Cortex of kidney (tissue), 1 donor: ENCODE measurements at places on chromosomes 2 and 18.

GRCh38 chr2:135820003-135820618 lies 16.9 kb downstream of the LCT start:
- no peak for DNase-seq

- DNase-seq: no peak
Measured at GRCh38 chr18:44725300-44726058, 44.8 kb downstream of the SETBP1 start.

- DNase-seq: no peak
Measured at GRCh38 chr2:134774786-134775641, 56.2 kb upstream of the TMEM163 start.

GRCh38 chr2:10046931-10047330 lies 3.6 kb downstream of the KLF11 start:
- no peak for DNase-seq

DNA sequence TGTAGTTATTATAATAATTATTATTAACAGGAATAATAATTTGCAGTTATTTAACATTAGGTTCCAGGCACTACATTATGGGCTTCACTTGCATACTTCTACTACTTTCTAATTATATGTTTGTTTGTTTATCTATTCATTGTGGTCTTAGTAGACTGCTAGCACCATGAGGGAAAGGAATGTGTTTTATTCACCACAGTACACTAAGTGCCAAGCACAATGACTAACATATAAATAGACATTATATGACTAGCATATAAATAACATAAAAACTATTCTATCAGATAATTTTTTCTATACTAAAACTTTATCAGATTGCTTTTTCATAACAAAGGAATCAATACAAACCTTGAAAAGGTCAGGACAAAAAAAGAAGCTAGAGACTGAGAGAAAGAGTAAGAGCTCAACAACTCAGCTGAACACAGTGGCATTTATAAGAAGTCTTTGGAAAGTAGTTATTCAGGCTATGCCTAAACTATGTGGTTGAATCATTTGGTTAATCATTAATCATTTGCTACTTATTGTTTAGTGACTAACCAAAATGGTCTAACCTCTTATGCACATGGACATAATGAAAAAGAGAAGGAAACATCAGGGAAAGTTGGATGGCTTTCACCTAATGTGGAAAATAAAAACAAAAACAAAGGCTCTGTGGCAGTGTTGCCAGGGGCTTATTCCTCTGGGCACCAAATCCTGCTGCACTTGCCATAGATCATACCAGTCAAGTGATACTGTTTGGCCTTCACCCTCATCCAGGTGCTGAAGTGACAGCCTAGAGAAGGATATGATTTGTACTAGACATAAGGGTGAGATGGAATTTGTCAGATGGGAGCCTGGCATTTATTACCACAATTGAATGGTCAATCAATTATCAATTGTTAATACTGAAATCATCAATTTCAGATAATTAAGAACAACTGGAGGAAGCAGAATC lies 174.9 kb downstream of the ETAA1 start:
- no peak for DNase-seq

DNA sequence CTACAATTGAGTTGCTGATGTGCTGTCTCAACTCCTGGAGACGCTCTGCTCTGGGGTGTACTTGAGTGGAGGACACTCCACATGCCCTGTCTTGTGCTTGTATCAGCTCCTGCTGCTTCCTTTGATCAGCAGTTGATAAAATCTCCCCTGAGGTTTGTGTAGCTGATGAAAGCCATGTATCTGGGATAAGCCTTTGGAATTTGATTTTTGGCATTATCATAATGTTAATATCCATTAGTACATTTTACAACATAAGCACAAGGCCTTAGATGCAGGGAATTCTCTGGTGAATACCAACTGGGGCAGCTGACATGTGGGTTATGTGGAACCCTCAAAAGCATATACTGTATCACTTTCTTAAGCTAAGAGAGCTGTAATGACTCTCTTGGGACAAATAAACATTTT lies 222.7 kb upstream of the ITGA4 start:
- DNase-seq: no peak

DNA sequence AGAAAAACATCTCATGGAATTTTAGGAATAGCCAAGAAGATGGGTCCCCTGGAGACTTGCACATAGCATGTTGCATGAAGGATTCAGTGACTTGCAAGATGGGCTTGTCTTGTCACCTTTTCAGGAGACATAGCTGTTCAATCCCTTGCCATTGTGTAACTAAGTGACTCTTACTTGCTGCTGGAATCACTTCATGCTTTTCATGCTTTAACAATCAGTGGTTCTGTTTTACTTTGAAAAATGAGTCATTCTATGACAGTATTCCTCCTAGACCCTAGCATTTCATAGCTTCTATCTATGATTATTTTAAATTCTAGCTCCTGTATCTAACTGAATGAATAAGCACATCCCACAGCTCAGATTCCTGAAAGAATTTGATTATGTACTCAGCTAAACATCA lies 2.8 kb downstream of the KYNU start:
- DNase-seq: no peak

- no peak for DNase-seq
Measured at GRCh38 chr2:100105678-100106054, 36.7 kb downstream of the AFF3 start.

- no peak for DNase-seq
Measured at GRCh38 chr2:159617646-159618045, 1.3 kb upstream of the BAZ2B start.

DNA sequence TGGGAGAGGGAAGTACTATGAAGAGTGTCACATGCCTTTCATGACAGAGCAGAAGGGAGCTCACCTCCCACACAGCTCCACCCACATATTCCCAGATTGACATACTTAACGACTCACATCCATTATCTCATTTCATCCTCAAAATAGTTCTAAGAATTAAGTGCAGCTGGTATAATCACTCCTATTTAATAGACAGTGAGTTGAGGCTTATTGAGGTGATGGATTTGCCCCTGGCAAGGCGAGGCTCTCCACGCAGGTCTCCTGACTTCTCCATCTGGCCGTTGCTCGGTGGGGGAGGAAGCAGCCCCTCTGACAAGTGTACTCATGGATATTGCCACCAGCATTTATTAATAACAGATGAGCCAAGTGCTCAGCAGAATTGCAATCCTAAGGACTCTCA lies 81.4 kb downstream of the TGOLN2 start:
- DNase-seq: no peak

- DNase-seq: no peak
Measured at GRCh38 chr2:120924924-120925323, 189.3 kb downstream of the GLI2 start.

- no peak for DNase-seq
Measured at GRCh38 chr2:128777196-128778035, 458.7 kb upstream of the HS6ST1 start.

GRCh38 chr18:66632756-66633155 lies 28.9 kb upstream of the CDH19 start:
- no peak for DNase-seq

DNA sequence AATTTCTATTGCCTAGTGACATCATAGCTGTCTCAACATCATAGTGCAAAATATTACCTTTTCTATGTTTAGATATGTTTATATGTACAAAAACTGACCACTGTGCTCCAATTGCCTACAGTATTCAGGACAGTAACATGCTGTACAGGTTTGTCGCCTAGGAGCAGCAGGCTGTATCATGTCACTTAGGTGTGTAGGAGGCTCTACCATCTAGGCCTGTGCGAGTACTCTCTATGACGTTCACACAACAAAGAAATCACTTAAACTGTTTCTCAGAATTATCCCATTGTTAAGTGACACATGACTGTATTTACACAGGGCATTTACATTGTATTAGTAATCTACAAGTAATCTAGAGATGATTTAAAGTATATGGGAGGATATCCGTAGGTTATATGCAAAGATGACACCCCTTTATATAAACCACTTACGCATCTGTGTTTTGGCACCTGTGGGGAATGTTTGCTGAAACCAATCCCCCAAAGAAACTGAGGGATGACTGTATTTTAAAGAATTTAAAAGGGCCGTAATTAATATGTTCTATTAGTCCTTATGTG lies 24.7 kb downstream of the IL1R2 start:
- DNase-seq: no peak

DNA sequence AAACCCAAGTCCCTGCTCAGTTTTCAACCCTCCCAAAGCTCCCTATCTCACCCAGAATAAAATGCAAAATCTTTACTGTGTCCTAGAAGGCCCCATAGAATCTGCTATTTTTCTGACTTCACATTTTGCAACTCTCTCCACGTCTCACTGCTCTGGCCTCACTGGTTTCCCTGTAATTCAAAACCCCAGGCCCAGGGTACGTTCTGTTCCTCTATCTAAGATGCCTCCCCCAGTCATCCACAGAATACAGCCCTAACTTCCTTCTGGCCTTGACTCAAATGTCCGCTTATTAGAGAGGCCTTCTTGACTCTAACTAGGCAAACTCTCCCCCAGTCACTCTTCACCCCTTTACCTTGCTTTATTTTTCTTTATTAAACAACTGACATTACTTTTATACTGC lies 42.0 kb downstream of the FAM161A start:
- DNase-seq: no peak

DNA sequence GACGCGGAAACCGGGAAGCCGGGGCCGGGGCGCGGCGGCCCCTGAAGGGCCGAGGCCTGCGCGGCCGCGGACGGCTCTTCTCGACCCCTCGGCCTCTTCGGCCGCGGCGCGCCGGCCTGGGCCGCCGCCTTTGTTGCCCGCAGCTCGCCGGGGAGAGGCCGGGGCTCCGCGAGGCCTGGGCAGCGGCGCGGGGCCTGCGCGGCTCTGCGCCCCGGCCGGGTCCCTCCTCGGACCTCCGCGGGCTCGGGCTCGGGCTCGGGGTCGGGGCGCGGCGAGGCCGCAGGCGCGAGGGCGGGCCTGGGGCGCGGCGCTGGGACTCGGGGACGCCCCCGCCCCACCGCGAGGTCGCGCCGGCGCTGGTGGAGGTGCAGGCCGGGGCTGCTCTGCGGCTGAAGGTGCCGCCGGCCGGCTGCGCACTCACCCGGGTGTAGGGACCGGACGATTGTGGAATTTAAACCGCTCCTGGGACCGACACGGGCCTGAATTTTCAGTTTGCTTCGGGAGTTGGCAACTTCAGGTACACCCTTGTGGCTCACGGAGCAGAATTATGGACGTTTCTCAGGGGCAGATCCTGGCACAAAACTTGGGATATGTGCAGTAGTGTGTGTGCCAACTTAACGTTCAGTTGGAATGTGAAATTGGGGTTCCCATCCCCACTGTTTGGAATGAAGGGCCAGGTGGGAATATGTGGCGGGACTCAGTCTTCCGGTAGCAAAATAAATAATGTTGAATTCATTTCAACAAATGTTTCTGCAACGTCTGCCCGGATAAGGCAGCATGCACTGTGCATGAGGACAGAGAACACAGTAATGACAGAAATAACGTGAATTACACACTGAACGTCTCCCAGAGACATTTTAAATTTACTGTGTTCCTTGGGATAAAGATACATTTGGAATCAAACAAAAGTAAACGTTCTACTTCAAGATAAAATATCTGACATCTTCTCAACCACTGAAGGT lies 787 bp downstream of the SOCS6 start:
- no peak for DNase-seq

GRCh38 chr2:30213907-30214463 lies 17.3 kb upstream of the LBH start:
- DNase-seq: no peak

DNA sequence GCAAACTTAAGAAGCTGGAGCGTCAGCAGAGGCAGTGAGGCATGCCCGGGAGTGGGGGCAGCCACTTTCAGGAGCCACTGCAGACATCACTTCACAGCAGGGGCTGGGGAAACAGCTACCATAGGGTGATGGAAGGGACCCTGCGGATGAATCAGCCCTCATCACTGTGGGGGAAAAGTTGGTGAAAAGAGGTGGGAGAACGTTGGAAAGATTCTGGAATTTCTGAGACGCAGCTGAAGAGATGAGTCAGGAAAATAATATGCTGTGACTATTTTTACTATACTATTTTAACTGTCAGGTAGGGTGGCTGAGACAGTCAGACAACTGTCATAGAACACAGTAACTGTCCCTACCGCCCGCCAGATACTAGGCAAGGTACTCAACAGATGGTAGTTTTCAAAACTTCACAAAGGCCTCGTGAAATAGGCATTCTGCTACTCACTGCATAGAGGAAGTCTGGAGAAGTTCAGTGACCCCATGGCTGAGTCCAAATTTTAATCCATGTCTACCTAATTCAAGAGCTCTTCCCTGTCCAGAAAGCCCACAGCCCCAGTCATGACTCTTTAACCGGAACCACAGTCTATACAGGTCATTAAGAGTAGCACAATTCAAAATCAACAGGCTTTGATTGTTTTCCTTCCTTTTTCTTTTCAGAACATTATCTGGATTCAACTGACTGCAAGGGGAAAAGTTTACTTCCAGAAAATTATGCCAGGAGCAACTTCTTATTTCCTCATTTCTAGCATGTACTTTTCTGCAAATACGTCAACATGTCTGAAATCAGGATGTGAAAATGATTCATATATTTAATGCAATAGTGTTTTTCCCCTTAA lies 39.3 kb upstream of the EPB41L3 start:
- no peak for DNase-seq

GRCh38 chr2:8588831-8589191 lies 93.0 kb upstream of the ID2 start:
- no peak for DNase-seq

- DNase-seq: no peak
Measured at GRCh38 chr18:28208712-28209265, 31.9 kb upstream of the CDH2 start.

- DNase-seq: no peak
Measured at GRCh38 chr2:66872081-66872985, 437.4 kb downstream of the MEIS1 start.

DNA sequence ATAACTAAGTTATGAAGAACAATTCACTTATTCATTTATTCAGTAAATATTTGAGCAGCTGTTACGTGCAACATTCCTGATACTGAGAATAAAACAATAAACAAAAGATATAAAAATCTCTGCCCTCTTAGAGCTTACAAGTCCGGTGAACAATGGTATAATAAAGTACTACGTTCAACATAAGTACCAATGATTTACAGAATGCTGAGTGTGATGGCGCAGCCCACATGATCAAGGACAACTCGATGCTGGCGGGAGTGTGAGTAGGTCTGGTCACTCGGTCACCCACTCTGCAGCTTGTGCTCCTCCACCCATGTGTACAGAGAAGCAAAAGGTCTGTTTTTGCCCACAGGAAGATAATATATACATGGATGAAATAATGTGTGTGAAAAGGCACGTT lies 254.3 kb downstream of the BCL11A start:
- DNase-seq: no peak

GRCh38 chr2:230137902-230138539 lies 69.3 kb upstream of the SLC16A14 start:
- DNase-seq: no peak

DNA sequence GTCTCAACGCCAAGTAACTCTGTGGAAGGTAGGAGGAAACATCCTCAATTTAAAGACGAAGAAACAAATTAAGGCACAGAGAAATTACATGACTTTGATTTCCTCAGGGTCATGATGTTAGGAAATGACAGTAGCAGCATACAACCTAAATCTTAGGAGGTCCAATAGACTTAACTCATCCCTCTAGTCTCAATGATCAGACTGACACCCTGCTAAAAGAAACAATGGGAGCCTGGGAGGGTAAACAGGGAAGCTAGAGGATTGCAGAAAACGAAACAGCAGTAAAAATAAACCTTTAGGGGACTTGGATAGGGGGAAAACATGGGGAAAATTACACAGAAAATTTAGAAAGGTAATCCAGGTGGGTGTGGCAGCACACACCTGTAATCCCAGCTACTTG lies 56.0 kb downstream of the ROCK2 start:
- no peak for DNase-seq
